A549 treated with dexamethasone at 1 μM for 4 hours (cell line): ENCODE measurements at places on chromosomes 2 and 18. TPM values are rescaled to one million over a fixed set of nuclear protein-coding genes. Genes with fewer than 3 reads are reported as not detected.

The SMYD1 gene
- not detected in 5 replicates for total RNA-seq

The CTDSP1 gene
- total RNA-seq, result 54.3 to 79.0 TPM (median 77.9 TPM) in 5 replicates

The CNGA3 gene
- 0.03 to 0.09 TPM (median 0.05 TPM) in 4 of 5 replicates, not detected in the other for total RNA-seq

The LIMS4 gene
- total RNA-seq, result 0.39 to 0.62 TPM (median 0.48 TPM) in 5 replicates

The POTEC gene
- total RNA-seq, result not detected in 5 replicates
